Activated CD4-positive, alpha-beta T cell treated with anti-CD3 and anti-CD28 coated beads, Interleukin-2, amount 10 ng/mL, durations not matched to agents 24 days and 14 days (primary cell): ENCODE measurements at places on chromosomes 12 and 14.

DNA sequence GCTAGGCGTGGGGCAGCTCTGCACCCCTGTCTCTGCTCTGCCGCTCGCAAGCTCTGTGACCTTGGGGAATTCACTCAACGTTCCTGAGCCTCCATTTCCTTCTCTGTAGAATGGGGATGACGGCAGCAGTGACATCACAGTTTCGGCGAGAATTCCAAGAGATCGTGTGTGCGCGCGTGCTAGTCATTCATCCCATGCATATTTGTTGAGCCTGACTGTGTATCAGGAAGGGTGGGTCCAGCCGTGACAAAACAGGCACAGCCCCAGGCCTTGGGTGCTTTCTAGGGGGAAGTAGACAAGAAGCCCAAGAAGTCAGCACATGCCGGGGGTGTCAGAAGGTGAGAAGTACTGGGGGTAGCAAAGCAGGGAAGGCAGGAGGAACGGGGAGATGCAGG, 145.6 kb upstream of the NCOR2 start:
- no peak for DNase-seq

- peak; percentile 70 for DNase-seq
These were observed 7.5 kb downstream of the KLRG1 start for GRCh38 chr12:8996682-8997405.

- no peak for DNase-seq
These were observed 71.2 kb downstream of the NINJ2 start for GRCh38 chr12:592024-592505.

DNA sequence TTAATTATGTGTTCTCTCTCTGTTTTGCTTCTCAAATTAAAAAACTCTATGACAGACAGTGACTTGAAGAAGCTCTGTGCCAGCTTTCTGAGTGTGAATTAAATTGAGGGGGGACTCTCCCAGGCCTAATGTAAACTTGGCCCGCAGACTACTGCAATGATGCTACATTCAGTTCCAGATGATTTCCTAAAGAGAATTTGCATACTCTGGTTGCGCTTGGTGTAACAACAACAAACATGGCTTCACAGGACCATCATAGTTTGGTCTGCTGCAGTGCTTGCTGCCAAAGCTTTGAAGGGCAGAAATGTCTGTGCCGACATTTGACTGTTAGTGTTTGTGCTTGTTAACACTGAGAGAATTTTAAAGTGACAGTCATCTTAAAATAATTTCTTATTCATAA, 25.0 kb downstream of the CFAP54 start:
- DNase-seq = peak; percentile 51

DNA sequence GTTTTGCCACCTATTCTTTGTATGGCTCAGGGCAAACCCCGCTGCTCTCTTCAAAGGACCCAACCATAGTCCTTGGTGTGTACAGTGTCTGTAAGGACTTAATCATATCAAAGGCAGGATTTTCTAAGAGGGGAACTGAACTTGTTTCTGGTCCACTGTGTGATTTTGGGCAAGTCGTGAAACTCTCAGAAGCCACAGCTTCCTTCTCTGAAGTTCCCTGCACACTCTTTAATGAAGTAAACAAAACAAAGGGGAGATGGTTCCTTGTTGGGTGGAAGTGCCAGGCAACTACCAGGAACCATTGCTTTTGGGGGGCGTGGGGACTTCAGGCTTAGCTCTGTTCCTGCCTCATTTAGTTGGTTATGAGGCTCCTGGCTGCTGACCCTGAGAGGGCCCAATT, 152.4 kb downstream of the VRK1 start:
- no peak for DNase-seq

DNA sequence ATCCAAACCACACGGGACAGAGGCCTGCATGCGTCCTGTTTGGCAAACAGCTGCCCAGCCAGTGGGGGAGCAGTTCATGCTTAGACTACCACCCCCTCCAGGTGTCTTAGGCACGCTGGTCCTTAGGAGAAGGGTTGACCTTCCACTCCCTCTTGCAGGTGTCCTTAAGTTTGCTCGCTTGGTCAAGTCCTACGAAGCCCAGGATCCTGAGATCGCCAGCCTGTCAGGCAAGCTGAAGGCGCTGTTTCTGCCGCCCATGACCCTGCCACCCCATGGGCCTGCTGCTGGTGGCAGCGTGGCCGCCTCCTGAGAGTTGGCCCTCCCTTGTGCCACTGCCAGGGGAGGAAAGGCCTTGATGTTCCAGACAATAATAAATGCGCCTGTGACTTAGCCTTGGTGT, 1.8 kb downstream of the C12orf57 start:
- no peak for DNase-seq

GRCh38 chr14:79972230-79972629, 239.1 kb downstream of the DIO2 start:
- no peak for DNase-seq

GRCh38 chr14:76007852-76008251, 22.3 kb downstream of the IFT43 start:
- DNase-seq = no peak

GRCh38 chr14:61695695-61696527, 598 bp downstream of the HIF1A start:
- peak; percentile 89 for DNase-seq

- no peak for DNase-seq
These were observed 13.3 kb upstream of the ANAPC5 start for GRCh38 chr12:121365416-121366062.

- no peak for DNase-seq
These were observed 179.6 kb downstream of the NELL2 start for GRCh38 chr12:44696542-44696941.

DNA sequence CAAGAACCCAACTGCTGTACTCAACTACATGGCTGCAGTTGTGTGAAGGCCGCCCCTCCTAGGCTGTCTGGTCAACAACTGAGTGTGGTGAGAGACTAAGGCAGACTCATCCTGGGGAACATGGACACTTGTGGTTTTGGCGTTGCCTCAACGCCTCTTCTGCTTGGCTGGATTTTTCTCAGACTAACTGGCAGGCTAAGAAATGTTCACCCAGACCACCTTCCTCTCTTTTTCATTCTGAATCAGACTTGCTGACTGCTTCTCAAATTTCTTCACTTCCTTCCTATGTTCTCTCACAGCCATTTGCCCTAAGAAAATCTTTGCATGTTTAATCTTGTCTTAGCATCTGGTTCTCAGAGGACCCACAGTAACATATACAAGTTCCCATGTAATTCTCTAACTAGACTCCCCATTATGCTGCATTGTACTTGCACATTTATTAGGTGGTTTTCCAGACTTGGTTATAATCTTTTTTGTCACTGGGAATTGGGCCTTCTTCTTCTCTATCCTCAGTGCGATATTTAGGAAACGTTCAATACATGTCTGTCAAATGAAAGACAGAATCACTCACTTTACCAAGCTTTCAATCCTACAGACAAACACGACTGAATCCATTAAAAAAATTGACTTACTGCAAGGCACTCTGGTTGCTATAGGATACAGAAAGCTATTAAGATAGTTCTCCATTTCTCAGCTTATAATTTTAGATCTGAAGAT, 327.6 kb downstream of the CCER1 start:
- DNase-seq = no peak

DNA sequence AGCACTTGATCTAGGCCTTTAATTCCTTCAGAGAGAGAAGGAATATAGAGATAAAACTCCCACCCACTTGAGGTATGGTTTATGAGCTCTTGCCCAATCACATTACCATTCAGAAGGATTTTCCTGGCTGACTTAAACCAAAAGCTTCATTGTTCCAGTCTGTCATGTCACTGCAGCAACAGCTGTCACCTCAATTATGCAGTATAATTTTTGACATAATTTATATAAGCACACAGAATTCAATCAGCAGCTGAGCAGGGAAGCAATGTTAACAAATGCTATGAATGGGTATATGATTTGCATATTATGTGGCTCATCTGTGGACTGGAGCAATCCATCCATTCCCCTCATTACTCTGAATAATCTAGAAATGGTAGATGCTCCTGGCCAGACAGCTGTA, 40.3 kb downstream of the CBX5 start:
- DNase-seq = no peak

DNA sequence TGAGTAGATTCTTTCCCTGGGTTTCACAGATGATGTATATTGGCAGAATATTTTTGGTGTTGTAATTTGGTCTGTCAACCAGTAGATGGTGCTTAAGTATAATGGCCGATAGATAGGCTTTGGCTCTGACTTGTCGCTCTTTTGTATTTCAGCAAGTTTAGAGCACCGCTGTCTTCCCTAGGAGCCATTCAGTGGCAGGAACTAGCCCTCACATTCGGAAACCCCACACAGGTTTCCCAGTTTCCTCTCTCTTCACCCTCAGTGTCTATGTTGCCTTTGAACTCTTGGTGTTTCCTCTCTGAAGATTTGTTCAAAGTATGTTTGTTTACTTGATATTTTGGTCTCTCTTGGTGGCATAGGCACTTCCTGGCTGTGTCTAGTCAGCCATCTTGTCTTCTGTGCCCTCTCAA, 102.2 kb downstream of the GPHN start:
- peak; percentile 71 for DNase-seq

- DNase-seq = no peak
These were observed 291.2 kb downstream of the AKAP6 start for GRCh38 chr14:32620303-32620702.

GRCh38 chr12:49985981-49986380, 13.2 kb downstream of the AQP6 start:
- DNase-seq = no peak

- DNase-seq = no peak
These were observed 277.3 kb downstream of the VRK1 start for GRCh38 chr14:97074456-97074855.

DNA sequence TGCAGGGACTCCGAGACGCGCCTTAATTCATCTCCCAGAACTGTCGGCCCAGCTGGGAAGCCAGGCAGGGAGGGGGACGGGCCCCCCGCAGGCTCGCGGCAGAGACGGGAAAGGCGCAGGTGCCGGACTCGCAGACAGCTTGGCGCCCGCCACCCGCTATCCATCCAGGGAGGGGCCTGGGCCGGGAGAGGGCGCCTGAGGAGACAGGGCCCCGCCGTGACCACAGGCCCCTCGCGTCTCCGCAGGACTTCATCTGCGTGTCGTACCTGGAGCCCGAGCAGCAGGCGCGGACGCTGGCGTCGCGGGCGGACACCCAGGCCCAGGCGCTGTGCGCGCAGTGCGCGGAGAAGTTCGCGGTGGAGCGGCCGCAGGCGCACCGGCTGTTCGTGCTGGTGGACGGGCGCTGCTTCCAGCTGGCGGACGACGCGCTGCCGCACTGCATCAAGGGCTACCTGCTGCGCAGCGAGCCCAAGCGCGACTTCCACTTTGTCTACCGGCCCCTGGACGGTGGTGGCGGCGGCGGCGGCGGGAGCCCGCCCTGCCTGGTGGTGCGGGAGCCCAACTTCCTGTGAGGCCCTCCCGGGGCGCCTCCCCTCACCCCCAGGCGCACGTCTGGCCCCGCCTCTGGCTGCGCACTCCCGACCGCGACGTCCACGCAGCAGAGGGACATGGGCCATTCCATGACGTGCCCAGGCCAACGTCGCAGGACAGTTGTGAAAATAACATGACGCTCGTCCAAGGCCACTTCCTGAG, 60.6 kb downstream of the LGMN start:
- no peak for DNase-seq

DNA sequence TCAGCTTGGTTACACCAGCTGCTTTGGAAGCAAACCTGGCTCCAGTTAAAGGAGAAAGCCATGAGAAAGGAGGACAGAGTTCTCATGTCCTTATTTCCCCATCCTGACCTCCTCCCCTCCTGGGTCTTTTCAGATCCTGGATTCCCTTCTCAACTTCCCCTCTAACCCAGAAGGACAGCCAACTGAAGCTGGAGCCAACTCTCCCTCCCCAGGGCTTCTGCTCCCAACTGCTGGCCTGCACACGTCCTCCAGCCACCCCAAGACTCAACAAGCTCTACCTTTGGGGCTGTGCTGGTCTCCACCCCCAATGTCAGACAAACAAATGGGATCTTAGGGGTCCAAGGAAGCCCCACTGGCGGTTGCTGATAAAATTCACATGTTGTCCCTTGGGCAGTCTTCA, 651.1 kb upstream of the TBX3 start:
- no peak for DNase-seq

DNA sequence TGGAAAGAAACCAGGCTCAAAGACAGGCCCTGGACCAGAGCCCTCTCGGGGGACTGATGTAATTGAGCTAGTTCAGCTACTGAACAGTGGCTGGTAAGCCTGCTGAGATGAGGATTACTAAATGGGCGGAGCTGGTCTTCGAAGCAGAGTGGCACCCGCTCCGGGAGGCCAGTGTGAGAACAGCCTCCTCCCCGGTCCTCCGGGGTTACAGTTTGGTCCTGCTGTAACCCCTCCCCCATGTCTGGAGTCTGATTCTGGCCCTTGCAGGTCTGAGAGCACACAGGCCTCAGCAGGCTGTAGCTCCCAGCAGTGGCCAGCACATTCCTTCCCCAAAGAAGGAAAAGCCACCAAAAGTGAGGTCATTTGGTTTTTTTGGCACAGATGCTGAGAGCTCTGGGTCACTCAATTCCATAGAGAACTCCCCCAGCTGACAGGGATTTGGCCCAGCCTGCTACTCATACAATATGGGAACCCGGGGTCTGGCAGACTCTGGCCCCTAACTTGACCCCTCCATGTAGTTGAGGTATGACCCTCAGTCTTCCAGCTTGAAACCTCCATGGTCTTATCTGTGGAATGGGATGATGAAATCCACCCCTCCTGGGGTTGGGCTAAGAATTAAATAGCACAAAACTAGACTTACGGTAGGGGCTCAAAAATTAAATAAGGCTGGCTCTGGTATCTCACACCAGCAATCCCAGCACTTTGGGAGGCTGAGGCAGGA, 39.0 kb downstream of the ACTN1 start:
- DNase-seq = no peak

DNA sequence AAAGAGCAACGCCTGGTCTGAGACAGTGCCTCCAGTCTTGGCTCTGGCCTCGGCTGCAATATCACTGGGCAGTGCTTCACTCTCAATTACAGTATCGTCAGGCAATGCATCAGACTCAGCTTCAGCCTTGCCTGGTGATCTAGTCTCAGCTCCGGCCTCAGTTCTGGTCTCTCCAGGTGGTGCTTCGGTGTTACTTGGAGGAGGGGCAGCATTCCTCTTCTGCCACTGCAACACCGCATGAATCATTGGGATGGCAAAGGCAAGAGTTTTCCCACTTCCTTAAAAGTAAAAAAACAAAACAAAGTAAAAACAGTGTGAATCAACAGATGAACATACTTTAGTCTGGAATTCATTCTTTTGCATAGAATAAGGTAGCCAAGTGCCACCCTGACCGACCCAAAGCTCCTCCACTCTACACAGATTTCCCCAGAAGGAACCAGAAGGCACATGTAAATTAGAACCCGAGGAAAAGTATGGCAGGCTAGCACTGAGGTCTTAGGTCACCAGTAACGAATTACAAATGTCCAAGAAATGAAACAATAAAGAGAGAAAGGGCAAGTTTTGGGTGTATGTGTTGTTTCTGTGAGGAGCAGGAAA, 18.6 kb downstream of the DDX24 start:
- DNase-seq = no peak

GRCh38 chr12:12016284-12017100, 54.2 kb upstream of the BCL2L14 start:
- DNase-seq = peak; percentile 76

DNA sequence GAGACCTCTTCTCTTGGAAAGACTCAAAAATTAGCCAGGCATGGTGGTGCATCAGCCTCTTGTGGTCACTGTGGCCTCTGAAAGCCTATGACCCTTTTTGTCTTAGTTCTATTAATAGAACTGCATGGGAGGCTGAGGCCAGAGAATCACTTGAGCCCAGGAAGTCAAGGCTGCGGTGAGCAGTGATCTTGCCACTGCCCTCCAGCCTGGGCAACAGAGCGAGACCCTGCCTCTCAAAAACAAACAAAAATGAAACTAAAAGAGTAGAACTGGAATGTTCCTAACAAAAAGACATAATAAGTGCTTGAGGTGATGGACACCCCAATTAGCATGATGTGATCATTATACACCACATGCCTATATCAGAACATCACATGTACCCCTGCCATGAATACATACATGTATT, 197.0 kb upstream of the EEA1 start:
- no peak for DNase-seq

GRCh38 chr12:50524621-50525020, 19.8 kb downstream of the DIP2B start:
- DNase-seq = no peak
